ENCODE measurements at places on chromosomes 1 and 21.

- DNase-seq: no peak
These were observed 986.1 kb downstream of the ADGRL2 start for GRCh38 chr1:82786883-82787282.

- DNase-seq: no peak
These were observed 3.9 kb upstream of the P3R3URF start for GRCh38 chr1:46180082-46180616.

DNA sequence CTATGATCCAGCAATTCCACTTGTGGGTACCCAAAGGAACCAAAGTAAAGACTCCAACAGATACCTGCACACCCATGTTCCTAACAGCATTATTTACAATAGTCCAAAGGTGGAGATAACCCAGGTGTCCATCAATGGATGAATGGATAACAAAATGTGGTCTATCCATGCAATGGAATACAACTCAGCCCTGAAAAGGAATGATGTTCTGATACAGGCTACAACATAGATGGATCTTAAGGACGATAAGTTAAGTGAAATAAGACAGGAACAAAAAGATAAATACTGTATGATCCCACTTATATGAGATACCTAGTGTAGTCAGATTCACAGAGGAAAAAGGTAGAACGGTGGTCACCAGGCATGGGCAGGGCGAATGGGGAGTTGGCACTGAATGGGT lies 69.7 kb downstream of the GNG4 start:
- DNase-seq: no peak

- no peak for DNase-seq
These were observed 221.3 kb downstream of the MRPL39 start for GRCh38 chr21:25385911-25386474.

DNA sequence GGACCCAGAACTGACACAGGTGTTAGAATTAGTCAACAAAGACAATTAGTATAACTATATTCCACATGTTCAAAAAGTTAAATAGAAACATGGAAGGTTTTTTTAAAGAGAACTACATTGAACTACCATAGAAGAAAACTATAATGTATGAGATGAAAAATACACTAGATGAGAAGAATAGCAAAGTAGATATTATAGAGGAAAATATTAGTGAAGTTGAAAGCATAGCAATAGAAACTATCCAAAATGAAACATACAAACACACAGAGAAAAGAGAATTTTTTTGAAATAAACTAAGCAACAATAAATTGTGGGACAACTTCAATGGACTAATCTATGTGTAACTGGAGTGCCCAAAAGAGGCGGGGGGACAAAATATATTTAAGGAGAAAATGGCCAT lies 8.0 kb upstream of the HEATR1 start:
- no peak for DNase-seq

DNA sequence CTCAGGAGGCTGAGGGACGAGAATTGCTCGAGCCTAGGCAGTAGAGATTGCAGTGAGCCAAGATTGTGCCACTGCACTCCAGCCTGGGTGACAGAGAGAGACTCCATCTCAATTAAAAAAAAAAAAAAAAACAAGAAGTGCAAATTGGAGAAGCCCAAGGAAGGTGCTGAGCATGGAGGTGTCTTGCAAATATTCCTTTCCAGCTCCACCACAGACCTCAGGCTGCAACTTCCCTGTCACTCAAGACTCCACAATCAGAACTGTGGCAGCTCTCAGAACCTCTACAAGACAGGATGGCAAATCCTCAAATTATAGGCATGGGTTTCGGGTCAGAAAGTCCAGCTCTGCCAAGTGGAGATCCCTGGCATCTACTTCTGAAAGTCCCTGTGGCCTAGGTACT lies 104.4 kb upstream of the TIAM1 start:
- no peak for DNase-seq

- DNase-seq: no peak
These were observed 35.6 kb downstream of the IL23R start for GRCh38 chr1:67201891-67202290.

DNA sequence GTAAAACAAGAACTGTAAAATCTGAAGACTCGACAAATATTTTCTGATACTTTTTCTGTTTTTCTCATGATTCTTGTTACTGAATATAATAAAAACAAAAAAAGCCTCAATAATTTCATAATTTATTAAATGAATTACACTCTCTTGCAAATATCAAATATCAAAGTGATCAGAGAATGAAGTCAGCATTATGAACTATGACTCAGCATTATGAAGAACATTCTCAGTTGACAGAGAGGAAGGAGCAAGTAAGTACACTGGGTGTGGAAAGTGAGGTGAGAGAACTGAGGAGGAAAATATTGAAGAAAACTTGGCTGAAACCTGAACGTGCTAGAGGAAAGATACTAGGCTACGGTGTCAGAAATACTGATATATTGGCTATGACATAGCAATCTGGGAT lies 529.5 kb downstream of the KCNT2 start:
- no peak for DNase-seq

DNA sequence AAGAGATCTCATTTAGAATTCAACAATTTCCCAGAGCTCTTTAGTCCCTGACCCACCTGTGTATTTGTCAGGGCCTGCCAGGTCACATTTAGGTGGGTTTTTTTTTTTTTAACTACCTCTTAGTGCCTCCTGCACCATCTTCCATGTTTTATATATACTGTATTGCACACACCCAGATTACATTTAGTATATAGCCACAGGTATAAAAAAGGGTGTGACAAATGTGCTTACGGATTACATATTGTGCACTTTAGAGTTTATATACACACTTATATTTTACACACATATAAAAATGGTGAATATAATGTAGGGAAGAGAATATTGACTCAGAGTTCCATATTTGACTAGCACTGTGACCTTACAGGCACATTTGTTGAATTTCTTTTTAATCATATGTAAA lies 17.4 kb upstream of the LRIG2 start:
- DNase-seq: no peak

- no peak for DNase-seq
These were observed 66.0 kb upstream of the CR1L start for GRCh38 chr1:207578796-207579435.

GRCh38 chr1:204562075-204562990 lies 46.1 kb downstream of the MDM4 start:
- no peak for DNase-seq

All from hippocampal formation (tissue), 2 donors.